ENCODE measurements at places on chromosomes 3 and 15.

- DNase-seq: peak; percentile 58
These were observed 13.5 kb upstream of the ZNF592 start for GRCh38 chr15:84734794-84735479.

DNA sequence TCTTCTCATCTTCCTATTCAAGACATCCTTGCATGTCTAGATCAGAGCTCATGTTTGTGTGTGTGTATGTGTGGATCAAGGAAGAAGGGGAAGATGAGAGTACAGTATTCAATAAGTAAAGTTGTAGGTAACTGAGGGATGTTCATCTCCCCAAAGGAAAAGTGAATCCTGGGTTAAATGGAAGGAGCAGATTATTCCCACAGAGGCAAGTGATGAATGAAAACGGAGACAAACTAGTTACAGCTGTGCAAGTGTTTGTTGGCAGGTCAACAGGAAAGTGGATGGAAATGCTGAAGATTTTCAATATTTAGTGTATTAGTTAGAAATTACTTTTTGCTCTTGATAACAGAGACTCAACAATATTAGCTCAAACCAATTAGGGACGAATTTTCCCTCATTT is 84.2 kb upstream of the PDZRN3 start:
- DNase-seq: no peak

DNA sequence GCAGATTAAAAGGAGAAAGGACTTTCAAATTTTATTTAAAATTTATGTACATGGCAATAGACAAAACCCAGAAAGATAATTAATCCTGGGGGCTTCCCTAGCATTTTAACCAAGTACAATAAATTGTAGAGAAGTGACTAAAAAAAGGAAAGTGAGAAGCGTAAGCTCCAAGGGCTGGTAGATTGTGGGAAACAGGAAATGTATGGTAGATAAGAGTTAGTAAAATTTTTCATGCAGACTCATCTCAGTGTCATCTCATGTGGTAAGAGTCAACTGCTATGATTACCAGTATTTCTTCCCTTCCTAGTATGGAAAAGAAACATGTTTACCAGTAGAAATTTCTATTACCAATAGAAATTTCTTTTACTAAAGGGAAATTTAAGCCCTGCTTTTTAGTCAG is 464.3 kb upstream of the AGTR1 start:
- DNase-seq: peak; percentile 28

- DNase-seq: no peak
These were observed 12.8 kb downstream of the SPTBN5 start for GRCh38 chr15:41881086-41881485.

DNA sequence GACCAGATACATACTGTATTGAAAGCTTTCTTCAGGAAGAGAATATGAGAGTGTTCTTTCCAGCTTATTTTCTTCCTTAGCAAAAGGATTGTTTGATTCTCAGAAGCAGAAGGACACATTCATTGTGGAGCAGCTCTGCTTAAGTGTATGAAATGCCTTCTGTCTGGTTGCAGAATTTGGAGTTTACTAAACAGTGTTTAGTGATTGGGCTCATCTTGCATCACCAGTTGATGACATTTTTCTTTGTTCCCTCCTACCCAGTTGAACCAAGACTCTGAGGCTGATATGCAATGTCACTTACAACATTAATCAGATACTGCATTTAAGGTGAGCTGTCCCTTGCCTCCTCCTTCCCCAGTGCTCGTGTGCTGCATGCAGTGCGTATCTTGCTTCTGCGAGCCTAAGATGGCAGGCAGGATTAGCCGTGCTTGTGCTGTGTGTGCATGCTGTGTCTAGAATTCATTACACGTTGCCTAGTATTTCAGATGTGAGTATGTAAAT is 18.4 kb downstream of the ZBTB38 start:
- no peak for DNase-seq

- no peak for DNase-seq
These were observed 98.7 kb downstream of the KCNMB2 start for GRCh38 chr3:178634975-178635374.

- no peak for DNase-seq
These were observed 269.1 kb upstream of the CFAP20DC start for GRCh38 chr3:59318881-59319280.

GRCh38 chr3:152860736-152861135 is 25.8 kb downstream of the P2RY1 start:
- DNase-seq: no peak

GRCh38 chr3:87793337-87793877 is 265.4 kb downstream of the CGGBP1 start:
- DNase-seq: no peak

GRCh38 chr3:139353920-139354556 is 10.2 kb downstream of the MRPS22 start:
- no peak for DNase-seq

- no peak for DNase-seq
These were observed 2.1 kb upstream of the GTF2A2 start for GRCh38 chr15:59659366-59659765.

DNA sequence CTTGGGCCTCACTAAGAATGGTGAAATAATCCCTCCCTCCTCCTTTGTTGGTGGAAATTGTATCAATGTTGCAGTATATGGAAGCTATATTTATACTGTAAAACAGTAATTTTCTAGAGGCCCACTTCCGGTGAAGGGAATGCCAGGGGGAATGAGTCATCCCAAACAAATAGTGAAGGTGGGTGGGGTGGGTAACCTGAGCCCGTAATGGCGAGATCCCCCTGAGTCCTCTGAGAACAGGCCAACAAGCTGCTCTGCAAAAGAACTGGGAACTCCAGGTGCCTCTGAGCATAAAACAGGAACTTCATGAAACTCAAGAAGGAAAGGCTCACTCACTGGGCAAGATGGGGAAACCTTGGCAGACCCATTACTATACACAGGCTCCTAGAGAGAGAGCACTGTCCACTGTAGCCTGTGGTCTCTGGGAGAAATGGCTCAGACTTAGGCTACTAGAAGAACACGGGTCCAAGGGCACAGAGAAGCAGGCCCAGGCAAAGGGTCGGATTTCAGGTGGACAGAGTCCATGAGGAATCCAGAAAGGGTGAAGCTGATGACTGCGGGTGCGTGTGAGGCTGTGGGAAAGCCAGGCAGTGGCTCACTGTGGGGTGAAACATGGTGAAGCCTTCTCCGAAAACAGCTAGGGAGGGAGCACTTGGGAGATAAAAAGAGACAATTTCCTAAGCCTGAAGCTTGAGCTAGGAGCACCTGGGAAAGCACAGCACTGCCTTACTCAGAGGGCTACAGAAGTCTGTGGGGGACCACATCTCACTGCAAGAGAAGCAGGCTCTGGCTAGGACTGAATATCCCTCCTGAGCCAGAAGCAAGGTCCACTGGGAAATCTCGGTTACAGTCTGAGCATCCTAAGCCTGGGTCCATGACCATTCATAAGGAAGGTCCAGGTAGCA is 19.8 kb downstream of the LARP6 start:
- DNase-seq: no peak

DNA sequence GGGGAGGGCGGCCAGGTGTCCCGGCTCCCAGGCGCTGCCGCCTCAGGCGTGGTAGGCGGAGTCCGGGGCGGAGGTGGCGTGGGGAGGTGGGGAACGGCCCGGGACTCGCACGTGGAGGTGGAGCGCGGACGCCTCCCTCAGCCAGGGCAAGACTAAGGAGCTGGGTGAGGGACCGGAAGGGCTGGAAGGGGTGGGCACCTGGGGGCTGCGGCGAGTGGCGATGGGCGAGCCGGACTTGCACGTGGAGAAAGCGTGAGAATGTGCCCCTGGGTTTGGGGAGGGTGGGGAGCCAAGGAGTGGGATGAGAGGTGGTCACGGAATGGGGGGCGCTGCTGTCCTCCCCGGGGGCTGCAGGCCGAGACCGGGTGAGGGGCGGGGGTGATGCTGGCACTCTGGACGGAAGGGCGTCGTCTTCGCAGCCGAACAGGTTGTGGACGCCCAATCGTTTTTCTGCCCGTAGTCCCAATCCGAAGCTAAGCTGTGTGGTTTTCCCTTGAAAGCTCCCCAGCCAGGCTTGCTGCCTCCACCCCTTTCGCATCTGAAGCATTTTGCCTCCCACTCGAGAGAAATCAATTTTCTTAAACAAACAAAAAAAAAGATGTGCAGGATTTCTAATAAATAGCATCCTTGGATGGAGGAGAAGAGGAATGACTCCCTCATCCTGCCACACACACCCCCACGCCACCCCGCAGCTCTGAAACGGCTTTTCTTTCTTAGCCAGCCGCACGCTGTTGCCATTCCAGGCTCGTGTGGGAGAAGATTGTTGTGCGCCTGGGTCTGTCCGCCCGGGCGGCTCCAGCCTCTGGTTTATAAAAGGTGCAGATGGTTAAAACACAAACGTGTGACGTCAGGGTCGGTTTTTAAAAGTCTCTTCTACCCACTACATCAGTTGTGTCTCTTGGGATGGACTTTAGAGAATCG is 62.5 kb upstream of the ANKRD28 start:
- DNase-seq: no peak

GRCh38 chr3:174639406-174639805 is 219.7 kb upstream of the NAALADL2 start:
- DNase-seq: no peak

DNA sequence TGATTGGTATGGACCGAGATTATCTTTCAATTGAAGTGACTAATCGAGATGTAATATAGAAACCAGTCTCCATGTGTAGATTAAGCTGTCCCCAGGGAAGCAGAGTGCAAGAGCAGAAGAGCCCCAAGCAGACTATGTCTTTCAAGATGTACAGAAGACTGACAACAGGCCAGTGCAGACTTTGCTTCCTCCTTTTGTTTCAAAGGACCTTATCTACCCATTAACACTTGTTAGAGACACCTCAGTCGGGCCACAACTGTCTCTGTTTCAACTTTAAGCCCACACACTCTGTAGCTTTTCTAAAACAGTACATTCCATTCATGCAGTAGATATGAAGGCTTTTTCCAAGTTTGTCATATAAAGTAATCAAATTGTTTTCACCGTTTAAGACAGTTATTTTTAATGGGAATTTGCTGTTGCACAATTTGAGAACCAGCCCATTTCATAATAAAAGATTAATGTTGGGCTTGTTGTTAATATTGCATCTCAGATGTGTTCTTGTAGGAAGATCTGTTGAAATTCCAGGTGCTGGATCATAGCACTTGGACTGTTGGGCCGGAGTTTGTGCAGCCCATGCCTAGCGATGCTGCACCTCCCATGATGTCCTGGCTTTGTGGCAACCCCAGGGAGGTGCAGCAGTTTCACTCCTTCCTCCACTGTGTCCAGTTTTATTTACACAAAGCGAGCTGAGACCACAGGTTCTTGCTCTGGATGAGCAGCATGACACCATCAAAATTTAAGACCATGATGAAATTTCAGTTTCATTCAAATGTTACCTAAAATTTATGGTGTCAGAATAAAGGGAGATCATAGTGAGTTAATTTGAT is 12.4 kb downstream of the GORASP1 start:
- no peak for DNase-seq

DNA sequence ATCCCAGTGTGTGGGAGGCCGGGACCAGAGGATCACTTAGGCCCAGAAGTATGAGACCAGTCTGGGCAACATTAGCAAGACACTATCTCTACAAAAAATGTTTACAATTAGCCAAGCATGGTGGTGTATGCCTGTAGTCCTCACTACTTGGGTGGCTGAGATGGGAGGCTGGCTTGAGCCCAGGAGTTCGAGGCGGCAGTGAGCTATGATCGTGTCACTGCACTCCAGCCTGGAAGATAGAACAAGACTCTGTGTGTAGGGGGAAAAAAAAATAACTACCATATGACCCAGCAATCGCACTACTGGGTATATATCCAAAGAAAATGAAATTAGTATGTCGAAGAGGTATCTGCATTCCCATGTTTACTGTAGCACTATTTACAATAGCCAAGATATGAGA is 22.6 kb downstream of the RYK start:
- DNase-seq: no peak

DNA sequence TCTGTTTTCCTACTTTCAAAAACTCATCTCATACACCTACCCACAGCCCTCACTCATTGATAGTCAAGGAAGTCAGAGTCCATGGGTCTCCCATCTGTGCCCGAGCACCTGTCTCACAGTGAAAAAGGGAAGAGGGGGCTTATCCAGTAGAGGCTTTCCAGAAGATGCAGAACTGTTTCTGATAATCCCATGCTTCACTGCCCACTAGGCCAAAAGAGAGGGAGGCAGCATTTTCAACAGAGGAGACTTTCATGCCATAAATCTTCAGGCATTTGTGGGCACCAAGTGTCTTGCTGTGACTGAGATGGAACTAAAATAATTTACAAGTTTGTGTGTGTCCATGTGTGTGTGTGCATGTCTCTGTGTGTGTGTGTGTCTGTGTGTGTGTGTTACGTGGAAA is 117.9 kb upstream of the PHLDB2 start:
- no peak for DNase-seq

GRCh38 chr15:66703540-66703941 is 1.5 kb downstream of the SMAD6 start:
- no peak for DNase-seq

GRCh38 chr3:17964108-17964507 is 221.7 kb upstream of the TBC1D5 start:
- DNase-seq: peak; percentile 33

DNA sequence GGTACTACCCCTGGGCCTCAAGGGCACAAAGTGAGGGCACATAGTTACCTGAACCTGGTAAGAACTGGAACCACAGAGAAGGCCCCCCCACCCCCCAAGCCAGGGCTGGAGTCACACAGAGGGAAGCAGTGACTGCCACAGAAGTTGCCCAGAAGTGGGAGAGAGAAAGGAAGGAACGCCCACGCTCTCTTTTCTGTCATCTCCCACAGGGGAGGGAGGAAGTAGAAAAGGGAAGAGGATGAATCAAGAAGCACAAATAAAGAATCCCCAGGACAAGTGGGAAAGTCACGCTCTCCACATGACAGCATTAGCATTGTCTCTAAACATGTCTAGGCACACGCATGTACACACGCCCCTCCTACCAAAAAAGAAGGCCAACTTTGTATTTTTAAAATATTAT is 114.7 kb upstream of the FRMD4B start:
- no peak for DNase-seq

- DNase-seq: no peak
These were observed 19.0 kb downstream of the CMSS1 start for GRCh38 chr3:99836681-99837080.

DNA sequence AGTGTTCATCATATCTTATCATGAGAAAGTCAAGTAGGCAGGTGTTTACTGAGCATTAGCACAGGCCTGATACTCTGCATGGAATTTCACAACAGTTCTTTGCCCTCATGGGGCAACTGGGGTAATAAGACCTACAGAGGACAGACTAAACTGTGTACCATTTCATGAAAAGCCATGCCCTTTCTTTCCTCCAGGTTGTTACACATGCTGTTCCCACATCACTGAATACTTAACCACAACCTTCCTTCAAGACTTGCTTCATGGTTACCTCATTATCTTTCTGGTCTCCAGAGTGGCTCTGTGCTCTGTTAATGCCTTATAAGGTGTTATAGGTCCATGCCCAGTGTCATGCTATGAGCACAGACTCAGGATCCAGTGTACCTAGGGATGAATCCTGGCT is 28.2 kb upstream of the RSL24D1 start:
- no peak for DNase-seq
